Effector CD4-positive, alpha-beta T cell (primary cell): ENCODE measurements at places on chromosomes 7 and 10.

GRCh38 chr7:112399501-112399900 lies 50.8 kb upstream of the IFRD1 start:
- DNase-seq = no peak

DNA sequence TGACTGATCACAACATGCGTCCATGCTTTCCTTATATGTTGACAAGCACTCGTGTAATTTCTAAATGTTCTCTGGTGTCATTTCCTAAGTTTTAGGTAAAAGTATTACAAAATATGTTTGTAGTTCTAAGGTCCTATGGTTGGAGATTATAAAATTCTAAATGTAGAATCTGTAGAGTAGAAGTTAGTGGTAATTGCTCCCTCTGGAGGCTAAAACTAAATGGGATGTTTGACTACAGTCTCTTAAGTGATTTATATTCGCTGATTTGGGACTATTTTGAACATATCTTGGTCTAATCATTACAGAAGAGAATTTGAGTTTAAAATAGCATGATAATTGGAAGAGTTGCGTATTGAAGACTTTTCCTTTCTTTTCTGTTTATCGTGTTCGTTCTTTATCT lies 74.1 kb downstream of the ZMYND11 start:
- no peak for DNase-seq

- DNase-seq = no peak
Measured at GRCh38 chr7:28654110-28654509, 241.8 kb downstream of the CREB5 start.

DNA sequence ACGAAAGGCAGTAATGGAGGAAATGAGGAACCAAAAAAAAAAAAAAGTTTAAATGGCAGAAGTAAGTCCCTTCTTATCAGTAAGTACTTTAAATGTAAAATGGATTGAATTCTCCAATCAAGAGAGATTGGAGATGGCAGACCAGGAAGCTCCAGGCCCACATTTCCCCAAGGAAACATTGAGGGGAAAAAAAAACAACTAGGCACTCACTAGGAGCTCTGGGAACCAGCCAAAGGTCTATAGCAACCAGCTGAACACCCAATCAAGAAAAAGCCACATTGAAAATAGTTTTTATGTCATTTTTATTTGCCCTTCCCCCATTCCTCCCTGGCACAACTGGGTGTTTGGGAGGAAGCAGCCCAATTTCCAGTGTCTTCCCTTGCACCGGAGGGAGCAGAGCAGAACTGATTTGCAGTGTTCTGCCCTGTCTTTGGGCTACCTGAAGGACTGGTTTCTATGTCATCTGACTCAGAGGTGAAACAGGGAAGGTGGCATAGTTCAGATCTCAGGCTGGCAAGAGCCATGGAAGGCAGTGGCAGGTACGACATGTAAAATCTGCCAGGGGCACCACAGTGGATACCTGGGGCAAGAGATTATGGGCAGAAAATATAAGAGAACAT lies 121.9 kb downstream of the SMURF1 start:
- DNase-seq = no peak

DNA sequence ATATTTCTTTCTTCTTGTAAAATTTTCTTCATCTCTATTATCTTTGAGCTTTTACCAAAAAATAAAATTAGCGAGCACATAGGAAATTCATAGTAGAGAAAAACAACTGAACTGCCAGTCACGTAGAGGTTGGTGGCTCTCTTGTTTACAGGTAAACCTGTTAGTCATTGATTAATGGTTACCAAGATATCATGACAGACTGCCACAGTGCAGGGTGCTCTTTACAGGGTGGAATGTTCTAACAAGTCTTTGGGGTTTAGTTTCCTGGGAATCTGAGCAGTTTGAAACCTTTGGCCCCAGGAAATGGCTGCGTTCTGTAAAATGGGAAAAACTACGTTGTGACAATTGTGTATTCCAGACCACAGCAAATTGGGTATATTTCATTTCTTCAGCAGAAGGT lies 407.3 kb upstream of the ADARB2 start:
- no peak for DNase-seq

DNA sequence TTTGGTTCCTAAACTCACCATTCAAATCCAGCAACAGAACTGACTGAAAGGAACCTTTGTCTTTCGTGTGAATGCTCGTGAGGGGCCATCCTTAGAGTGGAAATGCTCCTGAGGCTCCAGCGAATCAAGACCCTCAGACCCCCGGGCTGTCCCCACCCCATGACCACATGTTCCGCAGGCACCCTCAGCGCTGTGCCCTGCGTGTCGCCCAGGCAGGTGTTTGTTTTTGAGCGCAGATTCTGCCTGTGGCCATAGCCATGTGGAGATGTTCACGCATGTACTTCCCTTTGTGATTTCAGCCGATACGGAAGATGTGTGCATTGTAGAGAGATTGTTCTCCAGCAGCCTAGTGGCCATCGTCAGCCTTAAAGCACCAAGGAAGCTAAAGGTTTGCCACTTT lies 24.2 kb downstream of the WIPI2 start:
- DNase-seq = no peak

GRCh38 chr7:66256281-66256680 lies 51.1 kb downstream of the TPST1 start:
- DNase-seq = no peak
